ENCODE measurements at places on chromosomes 3 and 15. TPM values are rescaled to one million over a fixed set of nuclear protein-coding genes. Genes with fewer than 3 reads are reported as not detected.

KLHL6 gene
- 0.80 TPM for polyA plus RNA-seq

PIK3R4 gene
- polyA plus RNA-seq = 17.7 TPM

SLC24A5 gene
- not detected for polyA plus RNA-seq

GOLGA8R gene
- 0.48 TPM for polyA plus RNA-seq

- no peak for DNase-seq
Measured at GRCh38 chr3:124924741-124925140, 9.8 kb downstream of the MUC13 start.

DNA sequence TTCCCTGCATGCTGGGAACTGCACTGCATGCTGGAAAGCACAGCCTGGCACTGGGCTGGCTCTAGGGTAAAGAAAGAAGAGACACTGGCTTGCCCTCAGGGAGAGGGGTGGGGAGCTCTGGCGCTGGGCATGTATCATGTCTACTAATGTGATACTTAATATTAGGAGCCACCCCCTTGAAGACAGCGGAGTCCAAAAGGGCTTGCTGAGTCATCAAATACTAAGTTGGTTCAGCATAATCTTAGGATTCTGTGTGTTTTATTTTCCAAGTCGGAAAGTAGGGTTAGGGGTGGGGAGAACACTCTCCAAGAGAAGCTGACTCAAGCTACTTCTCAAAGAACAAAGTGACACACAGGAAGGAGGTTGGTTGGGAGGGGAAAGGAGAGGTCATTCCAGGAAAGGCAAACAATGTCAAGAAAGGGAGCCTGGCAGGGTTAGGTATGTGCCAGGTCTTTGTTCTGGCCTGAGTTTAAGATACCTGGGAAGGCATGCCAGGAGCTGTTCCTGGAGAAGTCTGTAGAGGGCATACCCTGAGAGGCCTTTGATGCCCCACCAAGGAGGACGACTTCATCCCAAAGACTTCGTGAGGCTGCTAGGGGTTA is 237.8 kb upstream of the NR2E3 start:
- DNase-seq = no peak

DNA sequence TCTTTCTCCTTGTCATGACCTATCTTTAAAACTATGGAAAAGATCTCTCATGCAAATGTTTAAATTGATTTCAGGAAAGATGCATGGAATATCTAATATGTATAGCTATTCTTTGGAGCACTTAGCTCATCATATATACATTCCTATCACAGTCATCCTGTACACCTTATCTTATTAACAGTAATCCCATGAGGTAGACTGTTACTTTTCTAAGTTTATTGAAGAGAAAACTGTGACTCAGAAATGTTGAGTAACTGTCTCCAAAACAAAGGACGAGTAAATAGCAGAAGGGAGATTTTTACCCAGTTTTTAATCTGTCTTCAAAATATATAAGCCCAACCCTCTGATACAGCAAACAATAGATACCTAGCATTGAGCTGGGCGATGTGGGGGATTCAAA is 308.3 kb downstream of the GAP43 start:
- DNase-seq = no peak
